ENCODE measurements at places on chromosomes 6 and 20. TPM values are rescaled to one million over a fixed set of nuclear protein-coding genes. Genes with fewer than 3 reads are reported as not detected.

SLC17A3 gene
- total RNA-seq, result not detected

- no peak for DNase-seq
Measured at GRCh38 chr6:159837511-159837910, 37.4 kb downstream of the PNLDC1 start.

DNA sequence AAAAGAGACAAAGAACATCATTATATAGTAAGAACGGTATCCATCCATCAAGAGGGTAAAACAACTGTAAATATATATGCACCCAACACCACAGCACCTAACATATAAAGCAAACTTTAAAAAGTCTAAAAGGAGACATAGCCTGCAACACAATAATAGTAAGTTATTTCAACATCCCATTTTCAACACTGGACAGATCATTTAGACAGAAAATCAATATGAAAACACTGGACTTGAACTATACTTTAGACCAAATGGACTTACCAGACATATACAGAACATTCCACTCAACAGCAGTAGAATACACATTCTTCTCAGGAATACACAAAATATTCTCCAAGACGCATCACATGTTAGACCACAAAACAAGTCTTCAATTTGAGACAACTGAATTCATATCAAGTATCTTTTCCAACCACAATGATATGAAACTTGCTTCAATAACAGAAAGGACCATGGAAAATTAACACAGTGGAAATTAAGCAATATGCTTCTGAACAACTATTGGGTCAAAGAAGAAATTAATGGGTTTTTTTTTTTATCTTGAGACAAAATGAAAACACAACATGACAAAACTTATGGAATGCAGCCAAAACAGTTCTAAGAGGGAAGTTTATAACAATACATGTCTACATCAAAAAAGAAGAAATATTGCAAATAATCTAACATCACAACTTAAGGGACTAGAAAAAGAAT lies 23.9 kb upstream of the ASF1A start:
- DNase-seq, result peak; percentile 24

OPN5 gene
- total RNA-seq, result not detected

DNA sequence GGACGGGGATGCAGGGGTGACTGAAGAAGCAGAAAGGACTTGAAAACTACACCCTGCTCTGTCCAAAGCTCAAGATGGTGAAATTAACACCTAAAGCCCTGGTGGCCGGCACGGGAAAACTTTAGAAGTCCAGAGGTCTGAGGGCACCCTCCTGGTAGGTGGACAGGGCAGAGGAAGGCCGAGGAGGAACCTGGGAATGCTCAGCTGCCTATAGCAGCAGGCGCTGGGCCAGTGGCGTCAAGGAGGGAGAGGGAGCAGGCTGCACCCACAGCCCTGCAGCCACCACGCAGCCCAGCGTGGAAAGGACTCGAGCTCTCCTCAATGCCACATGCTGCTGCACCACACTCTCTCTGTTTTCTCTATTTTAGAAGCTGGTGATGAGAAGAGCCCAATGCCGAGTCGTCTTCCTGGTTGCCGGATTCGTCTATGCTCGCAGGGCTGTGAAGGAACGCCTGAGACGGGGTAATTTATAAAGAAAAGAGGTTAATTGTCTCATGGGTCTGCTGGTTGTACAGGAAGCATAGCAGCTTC lies 248.3 kb upstream of the AFDN start:
- DNase-seq, result no peak

PSMB9 gene
- total RNA-seq, result 174 TPM

GRCh38 chr20:56345911-56346310 lies 12.9 kb upstream of the FAM210B start:
- DNase-seq, result no peak

Data from RPMI7951 (cell line).